Thoracic aorta (tissue), 2 donors: ENCODE measurements at places on chromosomes 4 and X.

DNA sequence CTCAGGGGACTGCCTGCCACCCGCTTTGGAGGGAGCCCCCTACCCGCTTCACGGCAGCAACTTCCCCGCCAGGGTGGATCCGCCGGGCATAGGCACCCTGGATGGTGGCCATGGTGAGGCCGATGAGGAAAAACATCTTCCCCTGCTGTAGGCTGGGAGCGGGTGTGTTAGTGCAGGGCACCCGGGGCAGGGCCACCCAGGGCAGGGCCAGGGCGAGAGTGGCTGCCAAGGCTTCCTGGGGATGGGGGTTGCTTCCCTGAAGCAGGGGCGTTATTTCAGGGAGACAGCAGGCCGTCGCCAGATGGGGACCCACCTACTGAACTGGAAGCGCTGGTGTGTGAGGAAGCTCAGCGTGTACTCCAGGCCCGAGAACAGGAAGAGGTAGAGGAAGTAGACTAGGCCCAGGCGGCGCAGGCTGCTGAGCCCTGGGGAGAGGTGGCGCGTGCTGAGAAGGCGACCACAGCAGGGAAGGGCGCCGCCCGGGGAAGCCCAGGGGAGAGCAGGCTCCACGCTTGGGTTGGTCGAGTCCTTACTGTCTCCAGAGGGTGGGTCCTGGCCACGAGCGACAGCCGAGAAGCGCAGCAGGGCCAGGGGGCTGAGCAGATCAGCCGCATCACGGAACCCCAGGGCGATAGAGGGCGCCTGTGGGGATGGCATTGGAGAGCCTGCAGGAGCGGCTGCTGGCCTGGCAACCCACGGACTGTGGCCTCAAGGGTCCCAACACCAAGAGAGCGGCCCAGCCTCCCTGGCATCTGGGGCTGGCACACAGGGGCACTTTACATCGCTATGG lies 31.5 kb downstream of the NOP14 start:
- peak; percentile 4 for DNase-seq

GRCh38 chr4:77600521-77601451 lies 4.8 kb upstream of the CXCL13 start:
- DNase-seq, result no peak

DNA sequence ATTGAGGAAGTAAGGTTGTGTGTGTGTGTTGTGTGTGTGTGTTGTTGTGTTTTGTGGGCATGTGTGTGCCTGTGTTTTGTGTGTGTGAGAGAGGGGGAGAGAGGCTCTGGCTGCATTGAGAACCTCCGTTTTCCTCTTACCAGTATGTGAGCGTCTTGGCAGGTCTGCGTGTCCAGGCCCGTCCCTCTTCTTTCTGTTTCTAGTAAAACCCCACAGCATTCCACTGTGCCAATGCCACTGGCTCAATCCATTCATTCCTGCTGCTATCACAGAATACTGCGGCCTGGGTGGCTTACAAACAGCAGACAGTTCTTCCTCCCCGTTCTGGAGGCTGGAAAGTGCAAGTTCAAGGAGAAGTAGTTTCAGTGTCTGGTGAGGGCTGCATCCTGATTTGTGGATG lies 15.5 kb upstream of the HTRA3 start:
- no peak for DNase-seq

- no peak for DNase-seq
Observed at GRCh38 chr4:40196724-40197281, at the start of gene RHOH. Gene RHOH (plus strand): TSS chr4:40197031. CDS start chr4:40243387, 46,356 bp downstream.

- DNase-seq, result no peak
Observed at GRCh38 chr4:10690185-10690907, 5.8 kb upstream of the CLNK start.

GRCh38 chr4:115515366-115515765 lies 401.9 kb upstream of the NDST4 start:
- DNase-seq, result no peak
